ENCODE measurements at places on chromosomes 2 and 18. TPM values are rescaled to one million over a fixed set of nuclear protein-coding genes. Genes with fewer than 3 reads are reported as not detected.
A peak's percentile ranks its signal among the peaks of the same experiment; 100 is the strongest.

- no peak for DNase-seq
Observed at GRCh38 chr2:200253639-200254038, 52.9 kb upstream of the SPATS2L start.

- no peak for DNase-seq
Observed at GRCh38 chr18:77985526-77986281, 736.1 kb downstream of the GALR1 start.

DNA sequence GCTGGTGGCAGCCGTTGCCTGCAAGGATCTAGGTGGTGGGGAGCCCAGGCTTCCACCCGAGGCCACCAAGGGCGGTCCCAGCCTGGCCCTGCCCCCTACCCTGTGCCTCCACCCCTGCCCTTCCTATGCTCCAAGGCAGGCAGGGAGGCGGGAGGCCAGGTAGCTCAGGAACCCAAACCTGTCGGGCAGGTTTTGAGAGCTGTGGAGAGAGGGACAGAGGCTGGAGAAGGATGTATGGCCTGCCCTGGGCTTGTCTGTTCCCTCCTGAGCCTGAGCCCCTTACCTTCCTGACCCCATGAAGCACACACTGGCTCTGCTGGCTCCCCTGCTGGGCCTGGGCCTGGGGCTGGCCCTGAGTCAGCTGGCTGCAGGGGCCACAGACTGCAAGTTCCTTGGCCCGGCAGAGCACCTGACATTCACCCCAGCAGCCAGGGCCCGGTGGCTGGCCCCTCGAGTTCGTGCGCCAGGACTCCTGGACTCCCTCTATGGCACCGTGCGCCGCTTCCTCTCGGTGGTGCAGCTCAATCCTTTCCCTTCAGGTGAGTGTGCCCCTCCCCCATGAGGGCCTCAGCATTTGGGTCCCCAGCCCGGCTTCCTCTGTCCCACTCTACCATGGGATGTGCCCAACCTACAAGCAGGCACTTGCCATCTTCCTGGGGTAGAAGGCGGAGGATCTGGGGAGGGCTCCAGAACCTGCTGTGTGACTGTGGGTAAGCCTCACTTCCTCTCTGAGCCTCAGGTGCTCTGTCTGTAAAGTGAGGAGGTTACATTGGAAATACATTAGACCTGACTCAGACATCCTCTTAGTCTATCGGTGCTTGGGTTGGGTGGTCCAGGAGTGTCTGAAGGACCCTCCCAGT, at the start of gene PROM2:
Gene PROM2 (plus strand): TSS at position 159 of the 860 bp plus-strand sequence. CDS start 137 bp downstream, at position 296.
- peak; percentile 91 for DNase-seq

DNA sequence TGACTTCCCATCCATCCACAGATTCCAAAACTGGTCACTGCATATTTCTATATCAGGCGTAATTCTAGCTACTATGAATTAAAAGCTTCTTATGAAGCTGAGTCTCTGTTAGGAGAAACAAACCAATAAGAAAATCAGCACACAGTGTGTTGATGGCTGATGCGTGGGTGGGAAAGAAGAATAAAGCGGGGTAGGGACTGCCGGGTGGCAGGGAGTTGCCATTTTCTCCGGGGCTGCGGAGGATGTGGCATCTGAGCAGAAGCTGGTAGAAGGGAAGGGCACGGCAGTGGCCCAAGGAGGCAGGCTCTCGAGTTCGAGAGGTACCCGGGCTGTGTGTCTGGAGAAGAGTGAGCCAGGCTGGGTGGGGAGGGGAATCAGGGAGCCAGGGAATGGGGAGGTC, 48.6 kb upstream of the CHMP1B start:
- no peak for DNase-seq

DNA sequence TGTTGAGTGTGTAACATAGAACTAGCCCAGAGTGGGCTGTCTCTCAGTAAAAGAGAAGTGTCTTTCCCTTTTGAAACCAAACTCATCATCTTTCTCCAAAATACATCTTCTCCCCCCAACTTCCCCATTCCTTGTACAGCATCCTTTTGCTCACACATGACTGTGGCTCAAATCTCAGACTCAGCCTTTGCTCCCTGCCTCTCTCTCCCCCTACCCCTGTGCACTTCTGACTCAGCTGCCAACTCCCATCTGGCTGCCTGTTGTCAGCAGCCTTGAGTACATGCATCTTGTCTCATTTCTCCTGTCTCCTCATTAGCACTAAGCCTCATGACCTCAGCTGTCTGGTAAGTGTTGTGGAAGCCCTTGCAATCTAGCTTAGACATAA, 18.1 kb upstream of the MGAT4A start:
- no peak for DNase-seq

DNA sequence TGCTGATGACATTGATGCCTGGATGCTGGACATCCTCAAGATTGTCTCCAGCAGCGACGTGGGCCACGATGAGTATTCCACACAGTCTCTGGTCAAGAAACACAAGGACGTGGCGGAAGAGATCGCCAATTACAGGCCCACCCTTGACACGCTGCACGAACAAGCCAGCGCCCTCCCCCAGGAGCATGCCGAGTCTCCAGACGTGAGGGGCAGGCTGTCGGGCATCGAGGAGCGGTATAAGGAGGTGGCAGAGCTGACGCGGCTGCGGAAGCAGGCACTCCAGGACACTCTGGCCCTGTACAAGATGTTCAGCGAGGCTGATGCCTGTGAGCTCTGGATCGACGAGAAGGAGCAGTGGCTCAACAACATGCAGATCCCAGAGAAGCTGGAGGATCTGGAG, 94.1 kb upstream of the EML6 start:
- DNase-seq: no peak

Gene FBLN7
- total RNA-seq: 1.4 TPM

Gene SLC5A7
- total RNA-seq: not detected

Gene CCDC148
- 1.5 TPM for total RNA-seq

Data from H9 (cell line).